ENCODE measurements at places on chromosomes 5 and 9.
A peak's percentile ranks its signal among the peaks of the same experiment; 100 is the strongest.

DNA sequence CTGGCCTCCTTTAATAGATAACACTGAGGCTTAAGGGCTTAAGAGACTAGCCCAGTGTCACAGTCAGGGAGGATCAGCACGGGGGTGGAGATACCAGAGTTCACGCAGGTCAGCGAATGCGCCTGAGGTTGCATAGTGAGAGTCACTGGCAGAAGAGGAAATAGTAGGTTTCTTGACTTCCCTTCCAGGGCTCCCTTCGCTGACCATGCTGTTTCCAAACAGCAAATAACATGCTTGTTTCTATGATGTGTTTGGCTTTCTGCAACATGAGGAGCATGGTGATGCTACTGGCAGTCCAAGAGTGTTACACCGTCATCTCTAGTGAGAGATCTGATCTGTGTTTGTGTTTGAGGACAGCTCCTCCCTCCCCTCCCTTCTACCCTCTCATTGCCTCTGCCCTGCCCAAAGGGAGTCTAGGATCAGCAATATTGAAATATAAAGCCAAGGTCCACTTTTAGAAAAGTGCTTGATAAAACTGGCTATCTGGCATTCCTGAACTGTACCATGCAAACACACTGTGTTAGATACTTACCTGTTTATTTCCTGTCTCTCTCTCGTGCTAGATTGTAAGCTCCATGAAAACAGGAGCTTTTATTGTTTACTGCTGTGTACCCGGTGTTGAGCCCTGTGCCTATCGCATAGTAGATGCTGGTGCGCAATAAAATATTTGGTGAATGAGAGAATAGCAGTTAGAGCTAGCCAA is 12.3 kb downstream of the TLE4 start:
- DNase-seq = no peak

- peak; percentile 47 for DNase-seq
These were observed 181.8 kb downstream of the GLIS3 start for GRCh38 chr9:4117835-4118610.

DNA sequence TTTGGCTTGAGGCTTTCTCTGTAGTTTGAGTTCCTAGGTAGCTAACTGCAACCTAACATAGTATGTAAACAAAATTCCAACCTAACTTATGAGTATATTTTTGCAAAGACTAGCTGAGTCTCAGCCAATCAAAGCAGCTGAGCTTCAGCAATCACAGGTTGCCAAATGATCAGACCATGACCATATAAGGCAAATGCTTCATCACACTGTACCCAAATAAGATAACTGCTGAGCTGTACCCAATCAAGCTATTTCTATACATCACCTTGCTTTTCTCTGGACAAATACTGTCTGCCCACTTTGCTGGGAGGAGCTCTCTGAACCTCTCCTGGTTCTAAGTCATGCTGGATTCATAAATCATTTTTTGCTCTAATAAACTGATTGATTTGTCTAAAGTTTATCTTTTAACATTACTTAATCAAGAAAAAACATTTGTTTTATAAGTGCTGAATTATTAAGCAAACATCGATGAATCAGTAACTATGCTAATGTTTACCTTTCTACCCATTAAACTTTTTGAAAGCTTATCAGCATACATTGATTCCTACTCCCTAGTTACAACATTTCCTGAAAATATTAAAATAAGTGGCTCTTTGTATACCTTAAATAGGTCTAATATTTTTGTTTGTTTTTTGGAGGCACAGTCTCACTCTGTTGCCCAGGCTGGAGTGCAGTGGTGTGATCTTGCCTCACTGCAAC is 129.7 kb upstream of the PCA3 start:
- no peak for DNase-seq

DNA sequence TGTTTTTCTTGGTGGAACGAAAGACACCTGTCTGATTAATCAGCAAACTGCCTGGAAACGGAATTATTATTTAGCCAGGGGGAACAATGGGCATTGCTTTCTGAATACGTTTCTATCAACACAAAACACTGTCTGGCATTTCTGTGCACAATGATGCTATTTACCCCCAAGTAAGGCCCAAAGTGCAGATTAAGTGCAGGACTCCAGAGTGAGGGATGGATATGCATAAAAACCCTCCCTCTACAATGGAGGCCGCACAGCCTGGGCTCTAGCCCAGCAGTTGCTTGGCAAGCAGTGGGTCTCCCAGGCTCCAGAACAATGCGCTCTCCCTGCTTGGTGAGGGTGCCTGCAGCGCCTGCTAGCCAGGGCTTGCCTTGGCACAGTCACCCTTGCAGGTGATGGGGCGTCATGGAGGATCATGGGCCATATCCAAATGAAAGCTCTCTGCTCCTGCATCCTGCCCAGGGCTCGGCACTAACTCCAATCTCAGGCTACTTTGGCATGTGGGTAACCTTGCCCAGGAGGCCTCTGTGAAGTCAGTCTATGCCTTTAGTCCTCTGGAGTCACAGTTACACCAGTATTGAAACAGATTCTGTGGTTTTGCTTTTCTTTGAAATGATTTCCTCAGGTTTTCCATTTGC is 11.5 kb upstream of the SPATA24 start:
- no peak for DNase-seq

GRCh38 chr9:23036416-23036815 is 589.8 kb downstream of the DMRTA1 start:
- DNase-seq = no peak

GRCh38 chr5:88480245-88480644 is 211.6 kb upstream of the TMEM161B start:
- no peak for DNase-seq

GRCh38 chr9:130948266-130948665 is 9.2 kb upstream of the FIBCD1 start:
- no peak for DNase-seq

DNA sequence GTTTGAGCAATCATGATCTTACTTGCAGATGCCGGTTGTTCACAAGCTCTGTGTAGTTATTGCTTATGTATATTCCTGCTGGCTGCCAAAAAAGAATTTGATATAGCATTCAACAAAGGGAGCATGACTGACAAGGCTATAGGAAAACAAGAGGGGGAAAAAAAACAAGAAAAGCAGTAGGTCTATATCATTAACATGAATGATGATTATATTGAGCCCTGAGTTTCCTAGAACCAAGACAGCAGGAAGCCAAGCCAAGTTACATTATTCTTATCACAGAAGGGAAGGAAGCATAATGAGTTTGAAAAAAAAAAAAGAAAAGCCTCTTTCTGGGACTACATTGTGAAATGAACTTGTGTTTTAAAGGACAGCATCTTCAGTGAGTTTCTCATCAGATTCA is 41.0 kb downstream of the TSTD2 start:
- DNase-seq = no peak

DNA sequence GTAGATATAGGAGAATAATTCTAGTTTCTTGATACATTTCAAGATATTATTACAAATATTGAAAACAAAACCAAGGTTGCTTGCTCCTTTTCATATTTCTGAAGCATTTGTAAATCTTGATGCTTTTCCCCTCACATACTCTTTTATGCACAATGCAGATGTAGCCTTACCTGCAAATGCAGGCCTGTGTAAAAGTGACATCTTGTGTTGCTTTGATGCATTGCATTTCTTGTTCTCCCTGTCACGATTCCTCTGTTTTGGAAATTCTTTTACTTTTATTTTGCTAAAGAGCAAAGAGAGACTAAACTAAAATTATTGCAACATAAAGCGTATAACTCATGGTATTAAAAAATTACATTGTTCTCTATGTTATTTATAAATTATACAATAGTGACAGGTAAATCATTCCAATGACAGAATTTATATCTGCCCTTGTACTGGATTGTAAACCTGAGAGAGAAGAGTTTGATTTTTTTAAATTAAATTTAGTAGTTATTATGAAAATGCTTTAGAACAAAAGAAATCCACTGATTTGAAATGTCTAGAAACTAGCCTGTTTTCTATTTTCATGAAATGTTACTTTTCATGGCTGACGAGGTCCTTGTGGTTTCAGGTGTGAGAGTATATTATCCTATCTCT is 970.0 kb downstream of the MAT2B start:
- DNase-seq = peak; percentile 10

DNA sequence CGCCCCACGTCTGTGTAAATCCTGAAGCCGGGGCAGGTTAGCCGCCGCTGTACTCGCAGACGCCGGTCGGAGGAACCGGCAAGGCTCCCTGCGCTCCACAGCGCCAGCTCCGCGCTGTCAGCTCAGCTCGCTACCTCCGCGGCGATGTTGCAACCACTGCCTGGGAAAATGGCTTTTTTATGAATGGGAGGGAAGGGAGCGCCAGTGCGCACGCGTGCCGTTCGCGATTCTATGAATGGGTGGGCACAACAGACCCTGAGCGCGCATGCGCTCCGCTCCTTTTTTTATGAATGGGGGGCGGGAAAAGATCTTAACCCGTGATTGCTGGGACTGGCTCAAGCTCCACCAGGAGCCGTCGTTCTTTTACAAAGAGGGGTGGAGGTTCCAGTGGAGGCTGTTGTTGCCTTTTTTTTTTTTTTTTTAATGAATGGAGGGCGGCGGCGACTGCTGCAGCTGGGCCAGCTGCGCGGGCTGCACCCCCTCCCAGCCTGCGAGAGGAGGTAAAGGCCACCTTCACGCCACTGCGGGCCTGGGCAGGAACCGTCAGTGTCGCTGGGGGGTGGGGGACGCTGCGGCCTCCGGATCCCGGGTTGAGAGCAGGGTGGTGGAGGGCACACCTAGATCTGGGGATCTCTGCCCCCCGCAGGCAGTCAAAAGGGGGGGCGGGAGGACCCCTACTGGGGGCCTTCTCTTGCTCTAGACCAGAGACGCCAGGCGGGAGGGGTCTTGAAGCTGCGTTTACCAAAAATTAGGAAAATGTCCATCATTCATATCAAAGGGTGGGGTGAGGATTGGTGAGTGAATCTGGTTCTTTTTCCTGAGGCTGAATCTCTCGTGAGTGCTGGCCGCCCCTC is at the start of gene SPRY4:
Gene SPRY4, minus strand, starts transcription at position 151 of the 854 bp plus-strand sequence. CDS start 9,913 bp downstream, outside the sequence.
- DNase-seq = peak; percentile 79

DNA sequence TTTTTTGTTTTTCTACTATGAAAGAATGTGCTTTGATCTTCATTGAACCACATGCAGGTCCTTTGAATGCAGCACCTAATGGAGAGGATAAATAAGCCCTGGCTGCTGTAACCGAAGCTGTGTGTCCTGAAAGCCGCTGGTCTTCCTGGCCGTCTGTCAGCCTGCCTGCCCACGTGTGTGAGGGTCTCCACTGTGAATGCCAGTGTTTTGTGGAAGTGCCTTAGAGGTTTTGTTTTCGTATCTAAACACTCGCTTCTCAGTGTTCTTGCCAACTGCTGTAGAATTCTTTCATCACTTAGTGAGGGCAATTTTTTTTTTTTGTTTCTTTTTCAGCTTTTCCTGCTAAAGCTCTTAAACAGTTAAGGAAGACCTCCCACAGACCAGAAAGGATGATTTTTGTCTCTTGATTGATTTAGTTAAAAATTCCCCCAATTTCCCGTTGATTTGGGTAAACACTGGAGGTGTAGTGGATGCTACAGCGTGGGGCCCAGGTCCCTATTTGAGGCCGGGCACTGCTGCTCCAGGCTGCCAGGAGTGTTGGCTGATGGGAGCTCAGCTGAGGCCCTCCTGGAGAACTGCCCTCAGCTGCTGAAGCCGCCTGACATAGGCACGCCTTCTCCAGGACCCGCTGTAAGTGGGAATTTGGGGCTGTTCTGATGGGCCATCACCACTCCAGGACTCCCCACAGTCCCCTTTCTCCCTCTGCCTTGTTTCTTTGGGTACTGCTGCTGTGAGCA is 29.2 kb upstream of the PTCH1 start:
- DNase-seq = no peak

- no peak for DNase-seq
These were observed 42.1 kb downstream of the WDR41 start for GRCh38 chr5:77449981-77450380.

GRCh38 chr5:72170101-72170500 is 62.8 kb downstream of the MAP1B start:
- no peak for DNase-seq

DNA sequence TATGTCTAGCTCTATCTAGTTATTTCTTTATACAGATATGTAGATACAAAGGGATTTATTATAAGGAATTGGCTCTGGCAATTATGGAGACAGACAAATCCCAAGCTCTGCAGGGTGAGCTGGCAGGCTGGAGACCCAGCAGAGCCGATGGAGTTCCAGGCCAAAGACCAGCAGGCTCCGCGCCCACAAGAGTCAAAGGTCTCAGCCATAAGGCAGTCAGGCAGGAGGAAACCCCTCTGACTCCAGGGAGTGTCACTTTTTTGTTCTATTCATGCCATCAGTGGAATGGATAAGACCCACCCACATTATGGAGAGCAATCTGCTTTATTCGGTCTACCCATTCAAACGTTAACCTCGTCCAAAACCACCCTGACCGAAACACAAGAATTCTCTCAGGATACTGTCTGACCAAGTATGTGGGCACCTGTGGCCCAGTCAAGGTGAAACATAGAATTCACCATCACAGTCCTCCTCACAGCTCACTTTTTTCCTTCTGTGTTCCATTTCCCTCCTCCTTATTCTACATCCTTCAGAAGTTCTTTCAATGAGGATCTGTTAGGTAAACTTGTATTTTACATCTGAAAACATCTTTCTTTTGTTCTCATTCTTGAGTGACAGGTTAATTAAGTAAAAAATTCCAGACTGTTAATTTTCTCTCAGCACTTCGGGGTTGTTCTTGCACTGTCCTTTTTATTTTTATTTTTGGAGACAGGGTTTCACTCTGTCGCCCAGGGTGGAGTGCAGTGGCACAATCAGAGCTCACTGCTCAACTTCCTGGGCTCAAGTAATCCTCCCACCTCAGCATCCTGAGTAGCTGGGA is 21.2 kb downstream of the RNF130 start:
- no peak for DNase-seq

DNA sequence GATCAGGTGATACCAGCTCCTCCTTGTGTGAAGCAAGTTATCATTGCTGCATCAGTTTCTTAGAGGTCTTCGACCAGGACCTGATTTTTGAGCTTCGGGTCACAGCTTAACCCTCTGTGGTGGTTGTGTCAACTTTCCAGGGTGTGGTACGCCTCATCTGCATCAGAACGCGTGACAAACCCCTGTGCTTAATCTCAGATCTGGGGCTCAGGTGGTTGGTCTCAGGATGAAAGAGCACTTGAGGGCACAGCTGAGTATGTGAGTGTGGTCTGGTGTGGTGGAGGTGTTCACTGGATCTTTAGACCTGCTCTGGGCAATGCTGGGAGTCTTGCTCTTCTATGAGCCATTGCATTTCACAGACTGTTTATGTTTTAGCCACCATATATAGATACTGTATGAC is 64.1 kb downstream of the OSTF1 start:
- no peak for DNase-seq

GRCh38 chr5:160044391-160044804 is 35.5 kb downstream of the TTC1 start:
- DNase-seq = no peak

DNA sequence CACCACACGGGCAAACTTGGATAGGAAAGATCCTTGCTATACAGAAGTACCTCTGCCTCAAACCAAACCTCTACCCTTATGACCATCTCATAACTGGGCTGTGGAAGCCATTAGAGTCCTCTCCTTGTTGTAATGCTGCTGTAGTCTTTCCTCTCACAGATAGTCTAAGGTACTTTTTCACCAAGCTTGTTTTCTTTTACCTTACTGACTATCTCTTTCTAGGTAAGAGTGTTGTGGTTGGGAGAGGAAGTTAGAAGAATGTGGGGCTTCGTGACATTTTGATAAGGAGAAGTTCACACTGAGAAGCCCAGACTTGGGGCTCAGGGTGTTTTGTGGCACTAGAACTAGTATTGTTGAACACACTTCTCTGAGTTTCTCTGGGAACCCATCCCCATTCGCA is 8.9 kb downstream of the CFAP95 start:
- no peak for DNase-seq
